Esophagus muscularis mucosa (tissue), 4 donors: ENCODE measurements at places on chromosomes 6 and 20. TPM values are rescaled to one million over a fixed set of nuclear protein-coding genes. Genes with fewer than 3 reads are reported as not detected.

DNA sequence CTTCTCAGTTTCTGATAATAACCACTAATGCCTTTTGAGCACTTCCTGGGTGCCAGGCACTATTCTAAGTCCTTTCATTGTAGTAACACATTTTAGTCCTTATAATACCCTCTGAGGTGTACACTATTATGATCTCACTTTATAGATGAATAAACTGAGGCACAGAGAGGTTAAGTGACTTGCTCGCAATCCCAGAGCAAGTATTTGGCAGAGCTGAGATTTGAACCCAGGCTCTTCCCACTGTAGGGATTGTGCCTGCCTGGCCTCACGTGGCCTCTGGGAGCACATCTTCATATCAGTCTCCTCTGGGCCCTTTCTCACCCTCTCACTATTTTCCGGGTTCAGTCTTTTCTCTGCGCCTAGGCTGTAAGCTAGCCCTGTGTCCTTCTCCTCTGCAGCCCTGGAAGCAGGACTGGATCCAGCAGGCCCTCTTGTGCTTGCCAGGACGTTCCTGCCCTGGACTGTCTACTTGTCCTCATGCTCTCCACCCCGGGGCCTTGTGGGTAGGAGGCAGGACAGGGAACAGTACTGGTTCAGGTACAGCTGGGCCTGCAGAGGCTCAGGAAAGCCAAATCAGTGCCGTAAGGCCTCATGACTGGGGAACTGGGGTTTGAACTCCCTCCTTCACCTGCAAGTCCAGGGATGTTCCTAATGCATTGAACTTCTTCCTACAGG, 139.6 kb downstream of the VEGFA start:
- H3K4me1 ChIP-seq = no peaks in the 10 kb centered on the region
- H3K27ac ChIP-seq = no peak overlapping the region
- no peaks in the 10 kb centered on the region for H3K27me3 ChIP-seq
- no peak overlapping the region for H3K4me3 ChIP-seq
- DNase-seq = no peak
- H3K36me3 ChIP-seq = no peaks in the 10 kb centered on the region

- H3K27ac ChIP-seq = no peak overlapping the region
- no peaks in the 10 kb centered on the region for H3K27me3 ChIP-seq
- no peaks in the 10 kb centered on the region for H3K36me3 ChIP-seq
- no peaks in the 10 kb centered on the region for H3K4me1 ChIP-seq
Observed at GRCh38 chr6:41256383-41256782, 28.2 kb downstream of the TREML4 start.

DNA sequence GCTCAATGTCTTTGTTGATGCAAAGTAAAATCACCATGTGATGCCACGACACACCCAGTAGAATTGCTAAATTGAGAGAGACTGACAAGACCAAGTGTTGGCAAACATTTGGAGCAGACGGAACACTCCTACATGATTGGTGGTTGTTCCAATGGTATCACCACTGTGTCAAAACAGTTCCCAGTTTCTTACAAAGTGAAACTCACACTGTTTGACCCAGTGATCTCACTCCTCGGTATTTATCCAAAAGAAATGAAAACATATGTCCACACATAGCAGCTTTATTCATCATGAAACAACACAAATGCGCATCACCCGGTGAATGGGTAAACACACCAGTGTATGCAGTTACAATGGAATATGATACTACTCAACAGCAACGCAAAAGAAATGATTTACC, 74.0 kb upstream of the SULF2 start:
- no peaks in the 10 kb centered on the region for H3K36me3 ChIP-seq
- no peak for DNase-seq
- H3K4me3 ChIP-seq = no peak overlapping the region
- H3K27ac ChIP-seq = no peak overlapping the region
- no peaks in the 10 kb centered on the region for H3K27me3 ChIP-seq
- peaks cover 8% of the 10 kb centered on the region for H3K4me1 ChIP-seq

GRCh38 chr6:169999367-169999766, 247.9 kb downstream of the ERMARD start:
- H3K4me3 ChIP-seq = no peak overlapping the region
- DNase-seq = no peak
- no peaks in the 10 kb centered on the region for H3K4me1 ChIP-seq
- H3K36me3 ChIP-seq = no peaks in the 10 kb centered on the region

DNA sequence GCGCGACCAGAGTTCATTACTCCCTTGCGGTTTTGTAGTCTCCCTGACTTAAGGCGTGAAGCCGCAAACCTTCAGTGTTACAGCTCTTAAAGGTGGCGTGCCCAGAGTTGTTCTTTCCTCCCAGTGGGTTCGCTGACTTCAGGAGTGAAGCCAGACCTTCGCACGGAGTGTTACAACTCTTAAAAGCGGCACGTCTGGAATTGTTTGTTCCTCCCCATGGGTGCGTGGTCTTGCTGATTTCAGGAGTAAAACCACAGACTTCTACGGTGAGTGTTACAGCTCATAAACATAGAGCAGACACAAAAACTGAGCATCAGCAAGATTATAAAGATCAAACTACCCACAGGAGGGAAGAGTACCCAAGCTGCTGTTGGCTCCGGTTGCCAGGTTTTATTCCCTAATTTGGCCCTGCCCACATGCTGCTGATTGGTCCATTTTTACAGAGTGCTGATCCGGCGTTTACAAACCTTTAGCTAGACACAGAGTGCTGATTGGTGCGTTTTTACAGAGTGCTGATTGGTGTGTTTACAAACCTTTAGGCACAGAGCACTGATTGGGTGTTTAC, 10.4 kb downstream of the TMEM14C start:
- H3K27me3 ChIP-seq = no peaks in the 10 kb centered on the region
- no peaks in the 10 kb centered on the region for H3K4me1 ChIP-seq
- no peak overlapping the region for H3K4me3 ChIP-seq
- H3K36me3 ChIP-seq = peaks cover 61% of the 10 kb centered on the region

- peaks cover 22% of the 10 kb centered on the region for H3K27me3 ChIP-seq
- H3K4me3 ChIP-seq = no peak overlapping the region
- DNase-seq = peak; percentile 81
Observed at GRCh38 chr6:169824021-169824420, 72.6 kb downstream of the ERMARD start.

Gene SLC2A4RG
- 48.0 TPM for total RNA-seq

Gene SNRNP48
- 8.9 TPM for total RNA-seq

Gene GINS1
- total RNA-seq = 0.52 TPM

Gene RNF5
- total RNA-seq = 76.2 TPM
